ENCODE measurements at places on chromosomes 3 and 15. TPM values are rescaled to one million over a fixed set of nuclear protein-coding genes. Genes with fewer than 3 reads are reported as not detected.

GRCh38 chr15:39784638-39785037 is 2.0 kb upstream of the FSIP1 start:
- DNase-seq: no peak

DNA sequence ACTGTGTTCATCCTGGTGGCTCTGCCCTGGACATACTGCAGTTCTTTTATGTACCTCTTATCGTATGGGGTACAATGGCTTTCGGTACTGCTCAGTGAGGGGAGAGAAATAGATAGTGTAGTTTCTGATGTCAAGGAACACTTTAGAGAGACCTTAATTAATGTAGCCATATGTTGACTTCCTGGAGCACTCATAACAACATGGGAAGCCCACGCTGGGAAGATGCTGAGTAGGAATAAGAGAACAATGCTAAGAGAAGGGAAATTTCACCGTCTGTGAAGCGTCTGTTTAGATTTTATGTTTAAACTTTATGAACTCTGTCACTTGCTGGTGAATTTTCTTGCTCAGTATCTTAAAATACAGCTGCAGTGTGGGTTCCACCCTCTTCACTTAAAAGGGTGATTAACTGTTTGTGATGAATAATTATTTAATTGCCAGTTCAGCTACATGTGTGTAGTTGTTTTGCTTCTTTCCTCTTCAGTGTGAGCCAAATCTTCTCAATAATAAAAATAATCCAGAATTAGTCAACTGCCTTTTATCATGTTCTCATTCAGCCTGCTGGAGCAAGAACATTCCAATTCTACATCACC is 373.1 kb upstream of the TPRG1 start:
- no peak for DNase-seq

GRCh38 chr3:86837871-86838270 is 153.1 kb downstream of the VGLL3 start:
- no peak for DNase-seq

GRCh38 chr3:127140501-127141460 is 52.1 kb upstream of the PRR23E start:
- DNase-seq: no peak

DNA sequence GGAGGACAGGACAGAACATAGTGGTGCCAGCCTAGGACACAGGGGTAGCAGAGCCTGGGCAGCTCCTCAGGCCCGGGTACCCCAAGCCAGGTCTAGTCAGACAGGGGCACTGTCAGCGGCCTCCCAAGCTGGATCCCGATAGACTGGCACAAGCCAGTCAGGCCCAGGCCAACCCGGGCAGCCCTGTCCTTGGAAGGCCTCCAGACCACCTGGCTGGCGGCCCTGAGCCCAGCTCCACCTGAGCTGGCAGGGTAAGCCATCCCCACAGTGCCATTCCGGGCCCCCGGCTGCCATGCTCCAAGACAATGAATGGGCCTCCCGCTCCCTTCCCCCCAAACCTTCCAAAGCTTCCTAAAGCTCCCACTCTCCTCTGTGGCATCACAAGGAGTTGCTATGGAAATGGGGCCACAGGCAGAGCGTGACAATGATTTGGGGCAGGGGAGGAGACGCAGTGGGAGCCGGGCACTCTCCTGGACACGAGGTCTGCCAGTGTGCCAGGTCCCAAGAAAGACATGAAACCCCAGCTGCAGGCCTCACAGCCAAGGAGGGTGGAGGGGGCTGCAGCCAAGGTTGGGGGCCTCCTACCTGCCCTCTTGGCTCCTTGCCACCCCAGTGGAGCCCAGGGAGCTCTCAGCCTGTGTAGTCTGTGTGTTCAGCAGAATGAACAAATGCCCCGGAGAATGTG is 165.6 kb upstream of the LINGO1 start:
- DNase-seq: no peak

DNA sequence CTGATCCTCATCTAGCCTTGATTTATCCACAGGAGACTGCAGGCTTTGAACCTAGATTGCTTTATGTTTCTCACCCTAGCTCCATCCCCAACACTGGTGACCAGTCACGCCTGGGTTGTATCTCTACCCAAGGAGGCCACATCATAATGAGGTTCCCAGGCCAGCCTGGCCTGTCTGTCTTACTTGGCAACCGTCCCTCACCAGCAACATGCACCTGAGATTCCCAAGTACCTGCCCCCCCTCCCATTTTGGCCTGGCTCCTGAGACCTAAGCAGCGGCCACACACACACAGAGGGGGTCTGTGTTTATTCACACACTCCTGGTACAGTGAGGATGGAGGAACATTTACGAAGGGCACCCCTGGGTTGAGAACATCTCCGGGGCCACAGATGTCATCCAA is 2.4 kb downstream of the CAMK2N2 start:
- DNase-seq: no peak

GRCh38 chr3:187286467-187287059 is 5.0 kb downstream of the MASP1 start:
- peak; percentile 14 for DNase-seq

- no peak for DNase-seq
Observed at GRCh38 chr15:83365370-83365938, 81.0 kb upstream of the BNC1 start.

The SCG5 gene
- 46.8 TPM for total RNA-seq

The EFCC1 gene
- not detected for total RNA-seq

The MST1 gene
- 1.7 TPM for total RNA-seq
